ENCODE measurements at places on chromosomes 1 and 21.

DNA sequence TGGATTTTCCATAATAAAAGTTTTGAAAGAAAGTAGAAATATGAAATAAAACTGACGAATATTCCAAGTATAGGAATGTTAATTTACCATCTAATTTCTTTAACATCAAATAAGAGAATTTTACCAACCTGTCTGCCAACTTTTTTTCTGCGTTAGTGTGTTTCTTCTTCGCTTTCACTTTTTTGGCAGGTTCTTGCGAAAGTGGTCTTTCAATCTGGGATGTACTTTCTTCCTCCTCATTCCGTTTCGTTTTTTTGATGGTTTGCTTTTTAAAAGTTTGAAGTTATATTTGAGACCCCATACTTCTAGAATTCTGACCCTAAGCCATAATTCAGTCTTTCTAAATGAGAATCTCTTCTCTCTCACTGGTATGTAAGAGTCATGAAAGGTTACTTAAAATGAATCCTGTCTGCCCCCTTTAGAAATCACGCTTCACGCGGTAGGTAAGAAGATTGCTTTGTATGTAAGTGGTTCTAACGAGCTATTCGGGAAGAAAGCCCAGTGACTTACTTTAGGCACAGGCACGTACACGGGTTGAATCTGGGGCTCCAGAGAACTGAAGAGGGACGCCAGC lies 580 bp downstream of the RBM34 start:
- no peak for DNase-seq

GRCh38 chr1:201157949-201158348 lies 3.7 kb upstream of the TMEM9 start:
- no peak for DNase-seq

GRCh38 chr1:206030714-206031113 lies 7.0 kb upstream of the CTSE start:
- peak; percentile 68 for DNase-seq

DNA sequence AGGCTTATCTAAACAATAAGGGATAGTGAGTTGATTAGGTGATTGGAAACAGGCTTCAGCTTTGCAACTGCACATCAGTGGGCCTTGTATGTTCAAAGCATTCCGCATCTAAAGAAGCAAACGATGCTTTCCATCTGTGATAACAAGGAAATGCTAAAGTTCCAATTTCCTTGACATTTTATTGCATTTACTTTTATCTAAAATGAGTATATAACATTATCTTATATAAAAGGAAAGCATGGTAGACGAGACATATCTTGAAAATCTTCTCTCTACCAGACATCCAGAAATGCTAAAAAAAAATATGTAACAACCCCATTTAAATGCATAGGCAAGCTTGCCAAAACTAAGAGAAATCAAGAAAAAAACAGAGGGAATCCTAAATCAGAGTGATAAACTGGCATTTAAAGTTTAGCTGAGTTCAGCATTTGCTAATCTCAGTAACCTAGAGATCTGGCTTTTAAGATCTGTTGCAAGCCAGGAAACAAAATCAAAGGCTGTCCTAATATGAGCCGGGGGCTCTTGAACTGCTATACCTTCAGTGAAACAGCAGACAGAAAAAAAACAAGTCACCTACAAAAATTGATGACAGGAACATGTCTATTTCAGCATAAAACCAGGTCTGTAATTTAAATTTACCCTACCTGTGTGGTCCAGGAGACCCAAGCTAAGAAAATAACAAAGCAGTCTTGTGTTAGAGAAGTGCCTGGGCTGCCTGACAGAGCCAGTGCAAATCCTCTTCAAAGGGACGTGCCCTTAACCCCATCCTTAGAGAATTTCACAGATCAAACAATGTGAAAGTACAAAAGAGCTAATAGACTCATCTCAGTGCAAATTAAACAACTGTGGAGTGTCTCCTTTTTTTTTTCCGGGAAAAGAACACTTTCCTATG lies 3.1 kb upstream of the RGS13 start:
- no peak for DNase-seq

DNA sequence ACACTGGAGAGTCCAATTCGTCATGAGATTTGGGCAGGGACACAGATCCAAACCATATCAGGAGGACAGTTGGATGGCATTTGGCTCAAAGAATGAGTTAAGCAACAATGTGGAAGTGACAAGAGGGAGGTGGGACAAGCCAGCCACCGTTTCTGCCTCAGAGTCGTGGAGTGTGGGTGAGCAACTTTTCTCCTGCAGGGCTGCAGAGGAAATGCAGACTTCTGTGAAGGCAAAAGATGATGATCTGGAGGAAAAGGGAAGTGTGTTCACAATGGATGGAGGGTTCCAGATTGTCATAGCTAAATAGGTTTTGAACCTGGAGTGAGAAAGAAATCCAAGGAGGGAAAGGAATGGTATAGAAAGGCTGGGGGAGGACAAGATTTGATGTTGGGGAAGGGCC lies 16.4 kb upstream of the KANK4 start:
- no peak for DNase-seq

DNA sequence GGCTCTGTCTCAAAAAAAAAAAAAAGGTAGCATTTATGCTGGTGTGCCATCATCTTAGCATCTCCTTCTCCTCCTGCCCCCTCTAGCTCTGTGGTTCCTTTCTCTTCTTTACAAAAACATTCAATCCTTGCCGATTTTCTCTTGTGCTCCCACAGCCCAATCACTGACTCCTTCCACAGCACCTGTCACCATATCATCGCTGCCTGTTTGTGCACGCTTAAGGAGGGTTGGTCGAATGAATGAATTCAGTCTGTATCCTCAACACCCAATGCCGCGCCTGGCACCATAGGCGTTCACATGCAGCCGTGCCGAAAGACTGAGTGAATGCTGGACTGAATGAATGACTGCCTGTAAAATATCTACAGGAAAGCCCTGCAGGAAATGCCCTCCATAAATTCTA lies 7.9 kb downstream of the RNU5D-1 start:
- no peak for DNase-seq

DNA sequence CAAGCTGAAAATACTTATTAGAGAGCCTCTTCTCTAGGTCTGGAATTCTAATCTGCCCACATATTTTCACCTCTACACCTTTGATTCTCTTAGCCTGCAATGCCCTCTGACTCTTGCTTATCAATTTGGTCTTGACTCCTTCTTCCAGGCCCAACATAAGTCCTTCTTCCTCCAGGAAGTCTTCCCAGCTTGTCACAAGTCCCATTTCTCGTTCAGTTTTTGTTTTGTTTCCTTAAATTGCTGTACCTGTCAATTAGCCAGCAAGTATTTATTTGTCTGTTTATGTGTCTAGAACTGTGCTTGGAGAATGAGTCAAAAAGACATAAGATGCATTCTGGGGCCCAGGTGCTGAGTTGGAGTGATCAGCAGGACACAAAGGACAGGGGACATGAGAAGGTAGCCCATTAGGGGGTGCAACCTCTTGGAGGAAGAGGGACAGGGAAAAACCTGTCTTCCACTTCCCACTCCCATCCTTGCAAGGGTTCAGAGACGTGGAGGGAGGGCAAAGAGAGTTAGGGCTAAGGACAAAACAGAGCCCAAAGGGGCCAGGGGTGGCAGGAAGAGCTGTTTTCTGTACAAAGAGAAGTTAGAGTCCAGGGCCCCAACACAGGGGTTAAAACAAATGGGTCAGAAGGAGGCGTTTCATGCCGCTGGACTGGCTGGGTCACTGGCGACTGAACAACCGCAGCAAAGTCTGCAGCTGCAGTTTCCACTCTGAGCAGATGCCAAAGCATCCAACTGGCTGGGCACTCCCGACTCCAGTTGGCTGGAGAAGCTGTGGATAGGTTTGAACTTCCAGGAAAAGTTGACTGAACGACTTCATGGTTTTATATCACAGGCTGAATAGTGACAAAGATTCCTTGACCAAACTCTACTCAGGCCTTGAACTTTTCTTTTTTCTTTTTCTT lies 10.7 kb upstream of the CNR2 start:
- no peak for DNase-seq

DNA sequence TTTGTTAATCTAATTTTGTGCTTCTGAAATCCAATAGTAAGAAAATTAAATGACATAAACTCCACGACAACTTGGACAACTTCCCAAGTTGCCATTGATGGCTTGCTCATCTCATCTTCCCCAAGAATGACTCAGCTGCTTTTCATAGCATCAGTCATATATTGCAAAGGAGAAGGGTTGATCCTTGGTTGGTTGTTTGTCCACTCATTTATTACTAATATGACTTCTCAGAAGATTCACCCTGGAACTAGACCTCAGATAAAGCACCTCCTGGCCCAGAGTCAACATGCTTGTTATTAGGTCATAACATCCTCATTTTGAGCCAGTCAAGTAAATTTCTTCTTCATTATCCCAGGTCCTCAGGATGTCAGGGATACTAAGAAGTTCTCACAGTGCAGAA lies 2.3 kb upstream of the LCE3D start:
- no peak for DNase-seq

DNA sequence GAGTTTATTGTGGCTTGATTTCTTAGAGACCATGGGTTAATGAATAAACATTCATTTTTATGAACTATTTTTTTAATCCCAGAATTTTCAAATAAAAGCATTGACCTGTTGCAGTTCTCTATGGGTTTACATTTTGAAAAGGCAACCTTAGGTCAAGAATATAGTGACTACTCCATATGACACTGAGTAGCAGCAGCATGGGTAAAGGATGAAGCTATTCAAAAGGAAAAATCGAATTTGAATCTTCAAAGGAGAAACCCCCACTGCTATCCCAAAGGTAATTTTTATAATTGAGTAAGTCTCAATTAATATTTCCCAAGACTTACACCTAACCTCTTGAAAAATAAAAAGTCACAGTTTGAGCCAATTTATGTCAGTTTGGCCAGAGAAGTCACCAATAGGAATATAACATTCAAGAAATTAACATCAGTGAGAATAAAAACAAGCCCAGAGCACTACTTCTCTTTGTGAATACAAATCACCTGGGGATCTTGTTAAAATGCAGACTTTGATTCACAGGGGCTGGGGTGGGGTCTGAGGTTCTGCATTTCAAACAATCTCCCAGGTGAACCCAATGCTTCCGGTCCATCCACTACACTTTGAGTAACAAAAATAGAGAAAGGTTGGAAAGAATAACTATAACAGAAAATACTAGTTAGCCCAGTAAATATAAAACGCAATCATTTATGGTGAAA lies 39.8 kb downstream of the USP1 start:
- DNase-seq: no peak

GRCh38 chr1:118116909-118117308 lies 68.1 kb downstream of the SPAG17 start:
- DNase-seq: no peak

GRCh38 chr1:111422546-111423391 lies 4.8 kb downstream of the OVGP1 start:
- no peak for DNase-seq

DNA sequence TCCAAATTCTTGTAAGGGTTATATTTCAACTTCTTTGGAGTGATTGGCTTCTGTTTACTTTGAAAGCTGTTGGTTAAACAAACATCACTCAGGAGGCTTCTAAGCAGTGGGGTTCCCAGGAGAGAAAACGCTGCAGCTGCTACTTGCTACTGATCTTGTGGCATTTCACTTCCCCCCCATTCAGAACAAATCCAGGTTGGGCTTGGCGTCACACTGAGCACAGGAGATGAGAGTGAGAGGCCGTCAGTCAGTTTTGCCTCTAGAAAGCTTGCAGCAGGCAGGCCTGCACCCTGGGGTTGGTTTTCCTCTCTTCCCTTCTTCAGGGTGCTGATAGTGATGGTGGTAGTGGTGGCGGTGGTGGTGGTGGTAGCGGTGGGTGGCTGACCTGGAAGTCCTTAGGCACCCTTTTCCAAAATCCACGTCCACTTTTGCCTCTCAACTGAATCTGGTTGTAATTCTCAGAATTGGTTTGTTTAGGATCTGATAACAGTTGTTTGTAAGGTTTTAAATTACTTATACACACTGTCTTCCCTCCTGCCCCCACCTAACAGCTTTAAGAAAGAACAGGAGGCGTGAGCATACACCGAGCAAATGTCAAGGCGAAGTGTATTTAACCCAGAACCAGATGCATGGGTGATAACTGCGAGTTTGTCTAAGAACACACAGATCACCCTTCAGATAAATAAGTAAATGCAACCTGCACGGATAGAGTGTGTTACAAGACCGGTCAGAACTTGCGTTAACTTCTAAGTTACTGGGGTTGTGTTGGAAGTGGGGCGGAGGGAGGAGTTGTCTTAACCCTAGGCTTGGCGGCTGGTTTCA lies 3.2 kb upstream of the PROX1 start:
- DNase-seq: no peak
